ENCODE measurements at places on chromosomes 5 and 9. TPM values are rescaled to one million over a fixed set of nuclear protein-coding genes. Genes with fewer than 3 reads are reported as not detected.

The CLTA gene
- total RNA-seq, result 202 TPM

The ARL14EPL gene
- not detected for total RNA-seq

The ITGA1 gene
- 16.7 TPM for total RNA-seq

The FIBCD1 gene
- 0.15 TPM for total RNA-seq

The C5orf46 gene
- not detected for total RNA-seq

The SLC36A2 gene
- not detected for total RNA-seq

The CTSV gene
- total RNA-seq, result not detected

DNA sequence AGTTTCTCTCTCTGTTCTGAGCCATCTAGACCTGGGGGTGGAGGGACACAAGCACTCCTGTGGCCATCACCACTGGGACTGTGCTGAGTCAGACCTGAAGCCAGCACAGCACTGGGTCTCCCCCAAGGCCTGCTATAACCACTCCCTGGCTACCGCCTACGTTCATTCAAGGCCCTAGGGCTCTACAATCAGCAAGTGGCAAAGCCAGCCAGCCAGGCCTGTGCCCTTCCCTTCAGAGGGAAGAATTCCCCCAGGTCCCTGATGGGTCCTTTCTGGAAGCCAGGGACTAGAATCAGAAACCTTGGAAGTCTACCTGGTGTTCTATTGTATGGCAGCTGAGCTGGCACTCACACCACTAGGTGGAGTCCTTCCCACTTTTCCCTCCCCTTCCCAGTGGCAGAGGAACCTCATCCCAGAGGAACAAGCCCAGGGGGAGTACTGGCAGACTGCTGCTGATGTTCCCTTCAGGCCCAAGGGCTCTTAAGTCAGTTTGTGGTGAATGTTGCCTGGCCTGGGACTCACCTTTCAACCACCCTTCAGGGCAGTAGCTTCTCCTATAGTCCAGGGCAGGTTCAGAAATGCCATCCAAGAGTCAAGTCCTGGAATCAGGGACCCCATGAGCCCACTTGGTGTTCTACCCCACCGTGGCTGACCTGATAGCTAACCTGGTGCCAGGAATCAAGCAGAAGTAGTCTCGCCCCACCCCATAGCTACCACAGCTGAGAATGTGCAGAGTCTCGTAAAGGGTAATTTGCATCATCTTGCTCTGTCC, 20.0 kb downstream of the JMY start:
- no peak for DNase-seq

GRCh38 chr5:122181863-122182262, 52.5 kb downstream of the ZNF474 start:
- DNase-seq, result no peak

GRCh38 chr5:125481506-125482465, 735.3 kb upstream of the ZNF608 start:
- DNase-seq, result no peak

GRCh38 chr9:99962680-99963261, 56.3 kb downstream of the STX17 start:
- no peak for DNase-seq

DNA sequence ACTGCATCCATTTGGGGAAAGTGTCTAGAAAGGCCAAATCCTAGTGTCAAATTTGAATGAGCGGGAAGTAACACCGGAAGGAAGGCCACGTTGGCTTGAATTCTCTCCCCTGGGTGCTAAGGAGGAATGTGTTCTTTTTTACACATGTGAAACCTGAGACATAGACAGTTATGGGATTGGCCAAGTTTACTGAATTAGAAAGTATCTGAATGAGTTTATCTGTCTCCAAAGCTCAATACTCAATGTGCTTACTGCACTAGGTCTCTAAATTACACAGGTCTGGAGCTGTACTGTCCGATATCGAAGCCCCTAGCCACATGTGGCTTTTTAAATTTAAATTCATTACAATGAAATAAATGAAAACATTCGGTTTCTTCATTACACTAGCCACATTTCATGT, 6.0 kb downstream of the DMRT1 start:
- no peak for DNase-seq

DNA sequence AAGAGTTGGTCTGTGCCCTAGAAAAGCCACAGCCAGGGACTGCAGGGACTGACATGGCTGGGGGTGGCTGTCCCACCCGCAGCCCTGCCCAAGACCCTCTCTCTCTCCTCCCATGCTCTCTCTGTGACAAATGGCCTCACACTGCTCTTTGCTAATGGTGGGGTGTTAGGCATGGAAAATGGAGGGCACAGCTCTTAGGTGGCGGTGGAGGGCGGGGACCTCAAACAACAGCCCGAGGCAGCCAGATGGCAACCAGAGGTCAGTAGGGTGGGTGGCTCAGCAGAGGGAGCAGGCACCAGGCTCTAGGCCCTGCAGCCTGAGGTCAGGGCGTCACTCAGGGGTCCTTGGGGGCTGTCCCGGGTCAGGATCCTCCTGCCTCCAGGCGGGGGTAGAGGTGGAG, 73.9 kb upstream of the DAB2IP start:
- no peak for DNase-seq

GRCh38 chr5:126998201-126998631, 32.1 kb downstream of the MARCHF3 start:
- DNase-seq, result no peak

DNA sequence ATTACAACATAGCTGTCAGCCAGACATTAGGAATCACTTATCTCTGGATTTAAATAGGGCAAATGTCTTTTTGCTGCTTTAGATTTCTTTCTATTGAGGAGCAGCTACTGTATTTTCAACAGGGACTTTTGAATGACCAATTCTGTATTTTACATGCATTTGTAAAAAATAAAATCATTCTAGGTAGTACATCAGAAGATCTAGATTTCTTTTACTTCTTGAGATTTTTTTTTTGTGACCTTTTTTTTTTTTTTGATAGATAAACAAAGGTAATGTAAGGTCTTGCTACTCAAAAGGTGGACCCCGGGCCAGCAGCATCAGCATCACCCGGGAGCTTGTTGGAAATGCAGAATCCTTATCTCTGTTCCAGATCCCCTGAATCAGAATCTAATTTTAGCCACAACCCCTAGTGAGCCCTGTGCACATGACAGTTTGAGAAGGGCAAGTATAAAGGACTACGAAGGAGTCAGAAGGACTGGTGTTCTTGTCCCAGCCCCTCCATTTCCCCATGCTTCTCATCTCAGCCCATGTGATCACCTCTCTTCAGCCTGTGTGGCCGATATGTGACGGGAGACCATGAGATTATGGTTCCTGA, 37.7 kb upstream of the CKMT2 start:
- DNase-seq, result no peak

DNA sequence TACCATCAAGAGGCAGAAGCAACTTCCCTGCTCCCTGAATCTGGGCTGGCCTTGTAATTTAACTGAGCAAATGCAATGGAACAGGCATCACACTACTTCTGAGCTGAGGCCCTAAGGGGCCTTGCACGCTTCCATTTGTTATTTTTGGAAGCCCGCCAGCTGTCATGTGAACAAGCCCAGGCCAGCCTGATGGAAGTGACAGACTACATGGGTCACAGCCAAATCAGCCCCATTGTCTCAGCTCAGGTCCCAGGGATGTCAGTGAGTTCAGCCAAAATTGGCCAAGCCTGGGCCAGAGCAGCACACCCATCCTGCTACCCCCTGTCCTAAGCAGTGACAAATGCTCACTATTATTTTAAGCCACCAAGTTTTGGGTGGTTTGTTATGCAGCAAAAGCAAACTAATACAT, 72.8 kb downstream of the PRRT1B start:
- DNase-seq, result no peak

- no peak for DNase-seq
Observed at GRCh38 chr5:65329266-65329665, 152.5 kb downstream of the ADAMTS6 start.

- no peak for DNase-seq
Observed at GRCh38 chr9:123326662-123327093, 29.3 kb upstream of the CRB2 start.

- no peak for DNase-seq
Observed at GRCh38 chr5:38615981-38616451, 59.6 kb upstream of the LIFR start.

- no peak for DNase-seq
Observed at GRCh38 chr9:3947588-3947845, 352.4 kb downstream of the GLIS3 start.

- DNase-seq, result no peak
Observed at GRCh38 chr5:153404747-153405146, 85.7 kb upstream of the GRIA1 start.

DNA sequence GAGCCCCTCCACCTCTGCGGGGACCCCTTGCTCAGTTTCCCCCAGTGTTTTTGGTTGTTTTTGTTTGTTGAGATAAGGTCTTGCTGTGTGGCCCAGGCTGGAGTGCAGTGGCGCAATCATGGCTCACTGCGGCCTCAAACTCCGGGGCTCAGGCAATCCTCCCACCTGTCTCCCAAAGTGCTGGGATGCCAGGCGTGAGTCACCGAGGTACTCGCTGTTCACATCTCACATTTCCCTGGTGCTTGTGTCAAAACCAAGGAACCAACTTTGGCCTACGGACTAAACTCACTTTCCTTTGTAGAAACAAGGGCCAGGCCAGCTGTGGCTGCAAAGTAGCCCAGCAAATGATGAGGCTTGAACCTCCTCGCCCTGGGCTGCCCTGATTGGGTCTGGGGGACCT, 9.7 kb upstream of the AJM1 start:
- no peak for DNase-seq

DNA sequence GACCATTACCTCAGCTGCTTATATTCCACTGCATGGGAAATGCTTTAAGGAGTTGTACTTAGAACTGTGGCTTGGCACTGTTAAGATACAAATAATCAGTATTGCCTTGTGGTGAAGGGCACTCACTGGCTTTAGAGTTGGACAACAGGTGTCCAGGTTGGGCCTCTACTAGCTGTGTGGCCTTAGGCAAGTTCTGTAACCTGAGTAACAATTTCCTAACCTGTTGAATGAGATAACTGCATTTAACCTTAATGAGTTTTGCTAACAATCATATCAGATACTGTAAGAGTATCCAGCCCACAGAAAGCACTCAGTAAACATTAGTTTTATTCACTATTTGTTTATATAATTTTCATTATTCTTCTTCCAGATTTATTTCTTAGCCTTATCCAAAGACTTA, 17.2 kb upstream of the HK3 start:
- no peak for DNase-seq

DNA sequence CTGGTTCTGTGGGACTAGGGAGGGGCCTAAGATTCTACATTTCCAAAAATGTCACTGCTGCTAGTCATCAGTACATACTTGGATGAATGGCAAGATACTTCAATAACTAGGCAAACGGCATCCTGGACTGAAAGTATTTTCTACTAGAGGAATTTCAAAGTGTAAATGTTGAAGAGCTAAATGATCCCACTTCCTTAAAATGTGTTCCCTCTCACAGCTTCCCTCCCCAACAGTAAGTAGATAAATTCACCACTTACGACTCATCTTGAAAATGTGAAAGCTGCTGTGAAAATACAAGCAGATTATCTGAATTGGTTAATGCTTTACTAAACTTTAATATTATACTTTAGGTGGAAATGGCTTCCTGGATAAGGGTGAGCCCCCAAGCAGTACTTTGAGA, 1571.5 kb upstream of the WWC1 start:
- no peak for DNase-seq

Data from ovary (tissue), 10 donors.